ENCODE measurements at places on chromosomes 1 and 21.

- DNase-seq = no peak
Observed at GRCh38 chr21:44913425-44914175, 7.1 kb downstream of the ITGB2 start.

DNA sequence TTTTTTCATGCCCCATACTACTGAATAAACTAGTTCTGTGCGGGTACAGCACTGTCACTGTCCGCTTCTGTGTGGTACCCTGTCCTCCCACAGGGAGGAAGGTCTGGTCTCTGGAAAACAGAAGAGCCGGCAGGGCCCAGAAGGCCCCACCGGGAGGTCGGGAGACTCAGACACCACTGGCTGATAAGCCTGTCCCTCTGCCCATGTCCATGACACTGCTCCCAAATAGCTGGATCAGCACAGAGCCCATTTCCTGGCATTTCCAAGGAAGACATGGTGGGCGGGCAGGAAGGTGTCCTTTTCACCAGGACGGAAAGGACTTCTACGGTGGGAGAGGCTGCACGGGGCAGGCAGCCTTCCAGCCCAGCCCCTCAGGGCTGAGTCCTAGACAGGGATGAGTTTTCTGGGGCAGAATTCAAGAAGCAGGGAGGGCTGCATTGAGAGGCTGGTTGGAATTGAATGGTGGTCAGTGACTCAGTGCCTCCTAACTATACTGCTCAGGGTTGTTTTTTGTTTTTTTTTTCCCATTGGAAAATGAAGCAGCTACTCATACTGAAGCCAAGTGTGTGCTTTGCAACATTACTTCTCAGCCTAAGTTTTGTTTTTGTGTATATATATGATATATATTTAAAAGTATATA is 7.1 kb downstream of the PSRC1 start:
- no peak for DNase-seq

GRCh38 chr1:201676197-201676596 is 137.3 kb downstream of the NAV1 start:
- no peak for DNase-seq

GRCh38 chr1:8555582-8555981 is 237.7 kb downstream of the SLC45A1 start:
- no peak for DNase-seq

DNA sequence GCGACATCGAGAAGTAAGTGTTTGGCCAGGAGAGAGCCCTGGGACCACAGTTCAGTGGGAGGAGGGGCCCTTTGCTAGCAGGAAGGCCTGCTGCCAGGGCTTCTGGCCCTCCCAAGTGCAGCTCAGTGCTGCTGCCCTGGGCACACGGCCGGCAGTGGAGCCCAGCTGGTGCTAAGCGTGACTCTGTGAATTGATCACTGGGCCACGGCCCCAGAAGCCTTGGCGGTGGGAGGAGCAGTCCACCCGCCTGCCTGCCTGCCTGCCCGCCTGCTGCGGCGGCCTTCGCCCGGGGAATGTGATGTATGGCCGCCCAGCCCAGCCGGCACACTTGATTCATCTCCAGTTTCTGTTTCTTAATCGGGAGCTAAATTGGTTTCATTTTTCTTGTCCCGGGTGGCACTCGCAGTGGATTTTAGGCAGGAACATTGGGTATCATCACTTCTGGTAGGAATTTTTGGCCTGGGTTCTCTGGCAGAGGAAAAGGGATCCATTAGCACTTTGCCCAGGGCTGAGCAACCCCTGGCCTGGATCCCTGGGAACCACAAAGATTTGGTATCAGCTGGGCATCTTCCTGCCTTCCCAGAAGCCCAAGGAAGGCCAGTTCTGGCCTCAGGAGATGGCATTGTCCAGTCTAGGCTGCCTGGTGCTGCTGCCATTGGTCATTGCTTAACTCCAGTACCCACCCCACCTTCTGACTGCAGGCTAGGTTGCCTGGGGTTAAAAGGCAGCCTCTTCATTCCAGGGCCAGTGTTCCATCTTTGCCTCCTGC is 28.6 kb downstream of the TMEM53 start:
- DNase-seq = no peak
